ENCODE measurements at places on chromosomes 13 and 19.

DNA sequence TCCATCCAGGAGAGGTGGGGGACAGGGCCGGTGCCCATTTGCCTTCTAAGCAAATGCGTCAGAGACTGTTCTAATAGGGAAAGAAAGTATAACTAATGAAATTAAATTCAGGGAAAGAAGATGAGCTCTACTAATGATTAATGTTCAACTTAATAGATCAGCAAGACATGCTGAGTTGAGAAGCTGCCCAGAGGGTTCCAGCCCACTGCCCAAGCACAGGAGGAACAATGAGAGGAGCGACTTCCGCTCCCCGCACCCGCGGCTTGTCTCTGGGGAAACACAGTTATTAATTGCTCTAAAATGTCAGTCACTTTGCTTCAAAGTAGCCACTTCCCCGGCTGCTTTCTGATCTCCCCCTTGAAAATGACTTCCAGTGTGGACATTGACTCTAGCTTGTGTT is 331.3 kb downstream of the UQCRFS1 start:
- DNase-seq: no peak

DNA sequence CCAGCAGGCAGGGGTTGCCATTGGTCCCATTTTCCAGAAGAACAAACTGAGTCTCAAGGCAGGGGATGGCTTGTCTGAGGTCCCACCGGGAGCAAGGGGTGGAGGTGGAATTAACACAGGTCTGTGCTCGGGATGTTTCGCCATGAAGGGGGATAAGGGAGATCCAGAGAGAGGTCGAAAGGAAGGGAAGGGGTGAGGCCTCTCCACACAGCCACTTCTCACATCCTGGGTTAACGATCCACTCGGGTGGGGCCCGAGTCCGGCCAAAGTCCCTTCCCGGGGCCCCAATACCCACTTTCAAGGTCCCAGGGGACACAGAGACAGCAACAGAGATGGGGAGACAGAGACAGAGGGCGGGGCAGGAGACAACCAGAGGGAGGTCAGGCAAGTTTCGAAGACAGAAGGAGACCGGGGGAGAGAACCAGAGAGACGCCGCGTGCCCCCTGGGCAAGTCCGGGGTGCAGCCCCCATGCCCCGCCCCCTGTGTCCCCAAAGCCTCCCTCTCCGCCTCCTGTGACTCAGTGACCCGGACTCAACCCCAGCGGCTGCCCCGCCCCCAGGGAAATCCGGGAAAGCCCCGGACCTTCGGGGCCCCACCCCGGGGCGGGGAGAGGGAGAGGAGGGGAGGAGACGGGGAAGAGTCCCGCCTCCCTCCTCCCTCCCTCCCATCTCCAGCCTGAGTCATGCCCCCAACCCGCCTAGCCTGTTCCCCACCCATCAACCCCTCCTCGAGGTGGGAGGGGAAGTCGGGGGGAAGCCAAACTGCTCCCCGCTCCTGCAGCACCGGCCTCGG is 1.4 kb upstream of the BCL3 start:
- DNase-seq: peak; percentile 76

DNA sequence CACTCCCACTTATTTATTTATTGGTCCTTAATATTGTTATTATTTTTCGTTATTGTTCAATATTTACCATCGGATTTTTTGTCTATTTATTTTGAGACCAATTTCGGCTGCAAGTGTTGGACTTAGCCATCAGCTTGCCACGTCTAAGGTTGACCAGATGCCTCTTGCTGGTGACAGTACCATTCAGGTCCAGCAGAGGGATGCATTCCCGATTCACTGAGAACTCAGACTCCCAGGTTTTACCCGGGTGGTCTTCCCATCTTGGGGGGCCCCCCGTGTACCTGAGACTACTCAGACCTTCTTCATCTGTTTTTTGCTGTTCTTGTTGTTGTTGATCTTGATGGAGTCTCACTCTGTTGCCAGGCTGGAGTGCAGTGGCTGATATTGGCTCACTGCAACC is 1435.2 kb downstream of the UQCRFS1 start:
- DNase-seq: no peak

- DNase-seq: peak; percentile 3
Observed at GRCh38 chr13:90868321-90868920, 479.1 kb upstream of the MIR17HG start.

DNA sequence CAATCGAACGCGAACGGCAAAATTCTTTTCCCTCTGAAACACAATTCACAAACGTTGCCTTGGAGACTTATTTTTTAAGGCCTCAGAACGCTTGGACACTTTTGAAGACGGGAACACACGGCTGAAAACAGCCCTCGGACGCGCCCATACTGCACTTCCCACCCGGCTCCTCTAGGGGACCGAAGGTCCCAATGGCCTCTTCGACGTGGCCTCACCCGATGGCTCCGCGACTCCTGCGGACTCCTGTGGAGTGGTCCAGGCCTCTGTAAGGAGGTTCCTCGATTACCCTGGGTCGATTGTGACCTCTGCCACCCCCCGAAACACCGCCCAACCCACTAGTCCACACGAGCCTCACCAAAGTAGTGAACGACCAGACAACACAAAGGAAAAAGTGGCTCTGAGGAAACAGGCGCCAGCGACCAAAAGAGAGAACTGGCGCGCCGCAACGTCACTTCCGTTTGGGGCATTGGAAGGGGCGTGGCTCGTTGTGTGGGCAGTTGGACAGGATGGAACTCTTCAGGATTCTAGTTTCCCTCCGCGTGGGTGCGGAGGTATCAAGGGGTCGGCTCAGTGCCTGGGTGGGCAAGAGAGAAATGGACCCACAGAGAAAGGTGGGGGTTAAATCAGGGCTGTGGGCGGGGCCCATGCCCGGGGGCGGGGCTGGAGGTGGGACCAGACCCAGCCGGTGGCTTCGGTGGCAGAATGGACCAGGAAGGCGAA is at the start of gene ZNF560:
ZNF560 (minus strand) TSS at position 434 of the 720 bp plus-strand sequence. CDS start 23,303 bp downstream, outside the sequence.
- DNase-seq: peak; percentile 8
